ENCODE measurements at places on chromosomes 1 and 21.
A peak's percentile ranks its signal among the peaks of the same experiment; 100 is the strongest.

GRCh38 chr1:173821680-173822079, 2.8 kb upstream of the DARS2 start:
- DNase-seq, result no peak

DNA sequence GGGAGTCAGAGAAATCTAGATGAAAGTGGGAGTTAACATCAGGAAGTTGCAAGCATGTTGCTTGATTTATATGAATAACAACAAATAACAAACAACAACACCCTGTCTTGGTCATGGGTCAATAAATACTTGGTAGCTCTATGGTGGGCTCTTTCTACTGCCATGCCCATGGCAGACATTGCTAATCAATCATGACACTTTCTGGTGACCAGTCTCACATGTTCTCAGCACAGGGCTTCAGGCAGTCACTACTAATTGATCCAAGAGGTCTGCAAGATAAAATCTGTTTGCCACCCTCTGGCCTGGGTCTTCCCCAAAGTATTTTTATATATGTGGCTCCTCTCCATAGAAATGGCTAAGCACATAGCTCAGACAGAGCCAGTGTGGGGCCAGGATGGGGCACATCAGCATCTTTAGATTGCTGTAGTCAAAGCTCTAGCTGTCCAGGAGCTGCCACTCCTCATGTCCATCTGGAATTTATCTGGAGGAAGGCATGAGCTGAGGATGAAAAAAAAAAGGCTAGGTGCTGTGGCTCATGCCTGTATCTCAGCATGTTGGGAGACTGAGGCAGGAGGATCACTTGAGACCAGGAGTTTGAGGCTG, 51.2 kb downstream of the STUM start:
- DNase-seq, result no peak

- DNase-seq, result no peak
These were observed 3.5 kb downstream of the RGS4 start for GRCh38 chr1:163072658-163073057.

GRCh38 chr1:65772607-65773006, 20.1 kb upstream of the PDE4B start:
- no peak for DNase-seq

DNA sequence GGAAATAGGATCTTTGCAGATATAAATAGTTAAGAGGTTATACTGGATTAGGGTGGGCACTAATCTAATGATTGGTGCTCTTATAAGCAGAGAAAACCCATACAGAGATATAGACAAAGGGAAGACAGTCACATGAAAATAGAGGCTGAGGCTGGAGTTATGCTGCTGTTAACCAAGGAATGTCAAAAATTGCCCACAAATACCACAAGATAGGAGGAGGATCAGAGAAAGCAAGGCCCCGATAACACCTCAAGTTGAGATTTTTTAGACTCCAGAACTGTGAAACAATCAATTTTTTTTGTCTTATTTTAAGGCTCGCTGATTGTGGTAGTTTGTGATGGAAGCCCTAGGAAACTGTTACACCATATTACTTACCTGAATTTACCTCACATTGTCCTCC, 513.2 kb downstream of the COL11A1 start:
- DNase-seq, result no peak

- DNase-seq, result no peak
These were observed 5.1 kb downstream of the ZC3H12A start for GRCh38 chr1:37479255-37480124.

- no peak for DNase-seq
These were observed 35.7 kb upstream of the THEM4 start for GRCh38 chr1:151944857-151945575.

DNA sequence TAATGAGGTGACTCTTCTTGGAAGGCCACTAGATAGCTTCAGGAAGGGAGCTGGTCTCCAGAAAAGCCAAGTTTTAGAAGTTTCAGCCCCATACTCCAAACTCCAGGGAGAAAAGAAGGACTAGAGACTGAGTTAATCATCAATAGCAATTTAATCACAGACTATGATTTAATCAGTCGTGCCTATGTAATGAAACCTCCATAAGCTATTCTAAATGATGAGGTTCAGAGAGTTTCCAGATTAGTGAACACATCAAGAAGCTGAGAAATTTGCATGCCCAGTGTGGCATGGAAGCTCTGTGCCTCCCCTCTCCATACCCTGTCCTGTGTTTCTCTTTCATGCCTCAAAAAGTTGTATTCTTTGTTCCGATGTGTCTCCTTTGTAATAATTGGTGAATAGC, 49.2 kb upstream of the CCDC190 start:
- no peak for DNase-seq

DNA sequence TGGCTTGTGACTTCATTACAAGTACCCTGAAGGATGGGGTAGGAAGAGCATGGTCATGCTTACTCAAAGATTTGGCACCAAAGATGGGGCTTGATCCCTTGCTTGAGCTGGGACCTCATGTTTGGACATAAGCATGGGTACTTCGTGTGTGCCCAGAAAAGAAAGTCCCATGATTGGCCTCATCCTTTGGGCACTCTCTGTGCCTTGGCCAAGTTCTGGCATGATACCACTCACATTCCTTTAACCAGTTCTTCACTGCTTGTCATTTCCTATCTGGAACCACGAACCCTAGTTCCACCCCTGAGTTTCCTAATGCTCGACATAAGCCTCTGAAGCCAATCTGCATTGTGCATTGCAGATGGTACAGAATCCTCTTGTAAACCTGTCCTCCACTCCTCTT, 107.0 kb downstream of the NAV1 start:
- no peak for DNase-seq

DNA sequence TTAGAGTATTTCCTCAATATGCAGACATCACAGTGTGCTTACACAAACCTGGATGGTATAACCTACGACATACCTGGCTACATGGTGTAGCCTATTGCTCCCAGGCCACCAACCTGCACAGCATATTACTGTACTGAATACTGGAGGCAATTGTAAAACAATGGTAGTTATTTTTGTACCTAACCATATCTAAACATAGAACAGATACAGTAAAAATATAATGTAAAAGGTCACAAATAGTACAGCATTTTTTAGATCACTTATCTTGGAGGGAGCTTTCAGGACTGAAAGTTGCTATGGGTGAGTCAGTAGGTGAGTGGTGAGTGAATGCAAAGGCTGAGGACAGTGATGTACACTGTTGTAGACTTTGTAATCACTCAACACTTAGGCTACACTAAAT, 492.3 kb downstream of the MRPL39 start:
- no peak for DNase-seq

GRCh38 chr1:203325026-203325417, 19.7 kb downstream of the BTG2 start:
- DNase-seq, result peak; percentile 57

GRCh38 chr1:44524655-44525500, 119.8 kb downstream of the RNF220 start:
- DNase-seq, result no peak

DNA sequence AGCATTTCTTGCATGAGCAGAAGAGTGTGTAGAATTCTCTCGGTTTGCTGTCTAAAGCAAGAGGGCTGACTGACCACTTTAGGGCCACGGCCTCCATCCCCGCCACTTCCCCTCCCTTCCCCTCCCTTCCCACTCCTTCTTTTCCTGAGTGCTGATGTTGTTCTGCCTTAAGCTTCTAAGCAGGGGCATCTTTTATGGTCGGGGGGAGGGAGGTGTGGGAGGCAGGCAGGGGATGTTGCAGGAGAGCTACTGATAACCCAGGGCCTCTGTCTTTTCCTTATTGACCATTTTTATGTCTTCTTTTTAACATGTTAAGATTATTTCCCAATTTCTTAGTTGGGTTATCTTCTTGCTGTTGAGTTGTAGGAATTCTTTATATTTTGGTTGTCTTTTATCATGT, 15.1 kb downstream of the USP25 start:
- DNase-seq, result no peak

DNA sequence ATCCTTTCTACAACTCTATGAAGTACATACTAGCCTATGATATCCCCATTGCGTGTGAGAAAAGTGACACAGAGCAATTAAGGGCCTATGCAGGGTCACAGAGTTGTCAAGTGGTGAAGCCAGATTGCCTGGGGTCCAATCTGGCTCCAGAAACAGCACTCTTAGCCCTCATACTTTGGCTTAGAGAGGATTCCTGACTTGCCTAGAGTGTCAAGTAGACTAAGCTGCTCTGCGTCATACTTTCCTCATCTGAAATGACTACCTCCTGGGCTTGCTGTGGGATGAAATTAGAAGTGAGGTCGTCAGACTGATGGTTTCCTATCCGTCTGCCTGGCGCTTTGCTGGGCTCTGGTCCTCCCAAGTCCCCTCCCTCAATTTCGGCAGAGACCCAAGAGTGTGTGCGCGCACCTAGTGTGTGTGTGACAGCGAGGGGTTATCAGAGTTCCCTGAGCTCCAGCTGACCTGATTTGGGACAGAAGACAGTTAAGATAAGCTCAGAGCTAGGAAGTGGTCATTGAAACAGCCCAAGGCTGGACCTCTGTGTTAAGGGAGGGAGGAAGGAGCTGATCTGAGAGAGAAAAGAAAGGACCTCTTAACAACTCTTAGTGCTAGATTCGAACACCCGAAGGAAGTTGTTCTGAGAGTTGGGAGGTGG, 5.4 kb upstream of the NUAK2 start:
- no peak for DNase-seq

GRCh38 chr1:210696709-210697108, 368.0 kb downstream of the HHAT start:
- no peak for DNase-seq
